ENCODE measurements at places on chromosomes 7 and 10.
A peak's percentile ranks its signal among the peaks of the same experiment; 100 is the strongest.

DNA sequence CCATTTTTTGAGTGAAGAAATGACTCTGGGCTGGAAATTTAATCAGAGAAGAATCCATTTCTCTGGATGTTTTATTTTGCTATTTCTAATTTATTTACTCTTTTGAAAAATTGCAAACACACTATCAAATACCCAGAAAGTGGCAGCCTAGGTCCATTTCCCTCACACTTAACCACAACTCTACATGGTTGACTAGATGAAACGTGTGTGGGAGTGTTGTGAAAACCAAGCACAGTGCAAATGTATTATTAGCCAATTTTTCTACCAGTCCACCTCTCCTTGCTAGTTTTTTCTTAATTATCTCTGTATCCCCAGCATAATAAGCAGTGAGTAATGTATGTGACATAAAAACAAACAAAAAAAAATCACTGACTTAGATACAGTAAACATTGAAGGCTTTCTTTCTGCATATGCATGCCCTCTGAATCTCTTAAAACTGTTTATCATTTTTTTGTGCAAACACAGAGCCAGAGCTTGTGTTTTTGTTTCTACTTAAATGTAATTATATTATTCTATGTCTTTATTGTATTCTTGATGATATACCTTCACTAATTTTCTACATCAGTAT, 30.9 kb downstream of the SCIN start:
- no peak for DNase-seq

DNA sequence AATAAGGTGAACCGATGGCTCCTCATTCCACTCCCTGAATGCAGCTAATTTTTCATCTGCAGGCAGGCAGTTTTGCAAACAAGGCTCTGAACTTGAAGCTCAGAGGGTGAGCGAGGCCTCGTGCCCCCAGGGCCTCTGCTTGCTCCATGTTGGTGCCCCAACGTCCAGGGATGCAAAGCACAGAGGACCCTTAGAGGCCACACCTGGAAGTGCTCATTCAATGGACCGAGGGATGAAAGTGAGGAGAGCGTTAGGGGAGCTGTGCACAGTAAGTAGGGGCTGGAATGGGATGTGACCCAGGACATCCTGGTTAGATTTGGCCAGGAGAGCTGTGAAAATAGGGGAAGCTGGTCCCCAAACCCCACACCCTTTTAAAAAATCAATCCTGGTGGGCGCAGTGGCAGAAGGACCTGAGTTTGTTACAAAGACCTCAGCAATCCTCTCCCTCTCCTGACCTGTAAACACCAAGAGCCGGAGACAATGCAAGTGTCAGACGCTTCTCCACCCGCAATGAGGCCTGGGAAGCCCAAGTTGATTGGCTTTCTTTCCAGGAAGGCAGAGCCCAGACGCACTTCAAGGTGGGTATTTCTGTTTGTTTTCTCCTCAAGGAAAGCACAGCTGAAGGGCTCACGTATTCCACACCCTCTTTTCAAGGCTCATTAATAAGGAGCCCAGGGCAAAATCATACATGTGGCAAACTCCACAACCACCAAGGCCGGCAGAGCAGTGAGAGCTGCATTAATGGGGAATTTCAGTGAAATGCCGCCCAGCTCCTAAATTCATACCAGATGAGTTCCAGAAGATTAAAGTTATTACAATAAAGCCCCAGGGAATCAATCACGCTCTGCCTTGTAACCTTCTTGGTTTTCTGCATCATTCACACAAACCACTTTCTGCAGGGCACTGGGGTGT, 14.1 kb upstream of the CXCL12 start:
- no peak for DNase-seq

GRCh38 chr10:79179164-79179956, 110.6 kb downstream of the ZMIZ1 start:
- DNase-seq, result no peak

- no peak for DNase-seq
These were observed 9.4 kb upstream of the NKX2-3 start for GRCh38 chr10:99523251-99523773.

DNA sequence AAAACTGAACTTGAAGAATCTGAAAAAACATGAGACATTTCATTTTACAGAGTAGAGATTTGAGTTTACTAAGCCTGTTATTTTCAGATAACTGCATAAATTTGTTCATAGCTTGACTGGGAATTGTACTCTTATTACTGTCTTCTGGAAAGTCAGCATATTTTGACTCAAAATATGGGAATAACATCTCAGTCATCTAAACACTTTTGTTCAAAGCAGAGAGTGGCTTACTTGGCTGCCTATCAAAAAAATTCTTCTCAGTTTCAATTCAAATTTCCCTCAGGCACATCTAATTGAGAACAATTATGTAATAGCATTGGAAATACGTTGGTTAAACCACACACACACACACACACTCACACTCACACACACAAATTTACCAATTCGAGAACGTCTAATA, 384.6 kb downstream of the ARL4A start:
- DNase-seq, result no peak

DNA sequence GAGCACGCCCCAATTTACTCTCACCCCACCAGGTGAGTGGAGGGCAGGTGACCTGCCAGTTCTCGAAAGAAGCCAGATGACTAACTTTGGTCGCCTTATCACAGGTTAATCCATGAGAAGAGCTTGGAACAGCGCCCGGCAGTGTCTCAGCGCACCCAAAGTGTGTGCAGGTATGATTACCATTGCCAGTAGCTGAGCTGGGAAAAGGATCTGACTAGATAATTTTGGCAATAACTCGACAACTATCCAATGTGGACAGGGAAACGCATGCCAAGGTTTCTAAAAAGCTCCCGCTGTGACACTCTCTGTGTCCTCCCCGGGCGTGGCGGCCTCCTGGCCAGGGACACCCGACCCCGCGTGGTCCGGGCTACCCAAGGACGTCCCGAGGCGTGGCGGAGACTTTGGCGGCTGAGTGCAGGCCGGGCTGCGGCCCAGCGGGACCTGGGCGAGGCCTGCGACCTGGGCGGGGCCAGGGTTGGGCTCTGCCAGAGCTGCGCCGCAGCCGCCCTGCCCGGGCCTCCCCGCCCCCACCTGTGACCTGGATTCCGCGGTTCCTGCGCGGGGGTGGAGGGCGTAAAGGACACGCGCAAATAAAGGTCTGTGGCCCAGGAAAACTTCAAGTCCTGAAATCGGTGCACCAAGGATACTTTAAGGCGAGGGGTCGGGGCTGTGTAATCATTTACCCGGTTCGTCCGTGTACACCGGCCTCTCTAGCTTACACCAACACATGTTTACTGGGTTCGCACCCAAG, 13.7 kb upstream of the WAPL start:
- DNase-seq, result no peak

DNA sequence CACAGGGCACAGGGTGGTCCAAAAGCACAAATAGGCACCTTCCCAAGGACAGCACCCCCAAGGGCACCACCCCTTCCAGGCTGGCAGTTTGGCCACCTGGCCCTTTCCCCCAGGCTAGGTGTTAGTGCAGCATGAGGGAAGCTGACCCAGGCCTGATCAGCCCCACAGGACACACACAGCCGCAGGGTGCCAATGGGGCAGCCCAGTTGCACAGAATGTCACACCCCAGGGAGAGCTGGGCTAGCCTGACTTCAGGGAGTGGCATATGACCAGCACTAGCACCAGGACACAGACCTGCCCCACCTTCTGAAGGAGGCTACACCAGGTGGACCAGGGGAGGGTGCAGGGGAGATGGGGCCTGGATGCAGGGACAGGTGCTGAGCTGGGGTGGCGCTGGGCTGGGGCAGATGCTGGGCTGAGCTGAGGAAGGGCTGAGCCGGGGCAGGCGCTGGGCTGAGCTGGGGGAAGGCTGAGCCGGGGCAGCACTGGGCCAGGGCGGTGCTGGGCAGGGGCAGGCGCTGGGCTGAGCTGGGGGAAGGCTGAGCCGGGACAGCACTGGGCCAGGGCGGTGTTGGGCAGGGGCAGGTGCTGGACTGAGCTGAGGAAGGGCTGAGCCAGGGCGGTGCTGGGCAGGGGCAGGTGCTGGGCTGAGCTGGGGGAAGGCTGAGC, 3.9 kb upstream of the ADAM8 start:
- no peak for DNase-seq

DNA sequence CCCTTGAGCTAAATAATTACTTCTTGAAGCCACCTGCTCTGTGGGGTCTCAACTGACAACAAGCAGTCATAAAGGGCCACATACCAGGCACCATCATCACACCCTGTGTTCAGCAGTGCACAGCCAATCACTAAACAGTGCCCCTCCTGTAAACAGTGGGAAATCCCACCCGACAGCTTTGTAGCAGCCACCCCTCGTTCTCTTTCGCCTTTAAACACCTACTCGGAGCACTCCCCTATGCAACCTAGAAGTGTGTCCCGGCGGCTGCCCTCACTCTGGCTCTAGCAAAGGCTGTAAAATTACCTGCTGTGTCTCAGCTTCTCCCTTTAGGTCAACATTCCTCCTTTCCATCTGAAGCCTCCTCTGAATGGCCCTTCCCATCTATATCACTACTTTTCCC, 111.9 kb downstream of the TCERG1L start:
- DNase-seq, result no peak

GRCh38 chr7:71479231-71479630, 347.3 kb downstream of the GALNT17 start:
- no peak for DNase-seq

DNA sequence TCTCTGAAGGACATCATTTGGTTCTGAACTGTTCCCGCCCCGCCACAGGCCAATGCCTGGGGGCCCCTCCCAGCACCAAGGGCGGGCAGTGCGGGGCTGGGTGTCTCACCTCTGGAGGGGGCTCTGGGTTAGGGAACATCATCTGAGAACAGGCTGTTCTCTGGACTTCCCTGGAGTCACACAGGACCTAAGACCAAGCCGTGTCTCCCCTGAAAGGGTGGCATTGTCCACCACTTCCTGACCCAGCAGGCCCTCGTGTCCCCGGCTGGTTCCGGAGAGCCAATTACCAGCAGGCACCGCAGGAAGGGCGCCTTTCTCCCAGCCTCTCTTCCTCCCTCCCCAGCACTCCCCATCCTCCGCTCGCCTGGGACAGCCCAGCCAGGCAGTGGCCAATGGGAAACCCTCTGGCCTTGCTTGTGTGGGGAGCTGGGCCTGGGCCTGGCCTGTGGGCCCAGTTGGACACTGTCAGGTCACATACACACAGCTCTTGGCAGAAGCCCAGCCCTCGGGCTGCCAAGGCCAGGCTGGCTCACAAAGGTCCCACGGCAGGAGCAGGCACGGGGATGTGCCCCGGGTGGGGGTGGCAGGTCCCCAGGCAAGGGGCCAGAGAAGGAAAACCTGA, 119.5 kb downstream of the SPDYE5 start:
- no peak for DNase-seq

DNA sequence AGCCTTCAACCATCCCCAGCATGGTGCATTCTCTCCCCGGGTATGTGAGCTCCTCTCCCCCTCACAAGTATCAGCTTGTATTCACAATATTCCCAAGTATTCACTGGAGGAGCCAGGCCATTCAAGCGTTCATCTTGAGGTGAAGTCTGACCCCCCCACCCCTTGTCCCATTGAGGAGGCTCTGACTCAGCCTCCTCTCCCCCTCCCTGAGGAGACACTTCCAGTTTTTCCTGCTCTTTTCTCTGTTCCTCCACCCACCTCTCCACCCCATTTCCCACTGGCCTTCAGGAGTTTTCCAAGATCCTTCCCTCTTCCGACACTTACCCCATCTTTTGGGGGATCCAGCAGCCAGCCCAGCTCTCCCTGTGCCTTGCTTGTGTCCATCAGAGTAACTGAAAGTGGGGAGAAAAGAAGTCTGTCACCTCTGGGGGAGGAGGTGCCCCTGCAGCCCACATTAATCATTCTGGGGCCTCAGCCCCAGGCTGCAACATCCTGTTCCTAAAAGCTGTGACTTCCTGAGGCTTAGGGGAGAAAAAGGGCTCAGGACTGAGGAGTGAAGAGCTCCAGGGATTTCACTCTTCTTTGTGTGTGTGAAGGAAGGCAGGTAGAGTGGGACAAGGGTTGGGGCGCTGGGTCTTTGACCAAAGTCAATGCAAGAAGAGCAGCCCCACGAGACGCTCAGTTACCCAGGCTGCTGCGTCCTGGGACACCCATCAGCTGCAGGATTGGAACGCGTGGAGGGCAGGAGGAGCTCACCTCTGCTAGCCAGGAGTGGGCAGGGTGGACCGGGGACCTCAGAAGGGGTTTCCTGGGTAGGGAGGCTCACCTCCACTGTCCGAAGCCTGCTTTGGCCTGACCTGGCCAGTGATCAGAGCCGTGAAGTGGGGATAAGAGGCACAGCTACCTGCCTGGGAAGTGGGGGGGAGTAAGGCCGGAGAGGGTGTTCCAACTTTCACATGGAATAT, 1.1 kb downstream of the EPHA1 start:
- no peak for DNase-seq

DNA sequence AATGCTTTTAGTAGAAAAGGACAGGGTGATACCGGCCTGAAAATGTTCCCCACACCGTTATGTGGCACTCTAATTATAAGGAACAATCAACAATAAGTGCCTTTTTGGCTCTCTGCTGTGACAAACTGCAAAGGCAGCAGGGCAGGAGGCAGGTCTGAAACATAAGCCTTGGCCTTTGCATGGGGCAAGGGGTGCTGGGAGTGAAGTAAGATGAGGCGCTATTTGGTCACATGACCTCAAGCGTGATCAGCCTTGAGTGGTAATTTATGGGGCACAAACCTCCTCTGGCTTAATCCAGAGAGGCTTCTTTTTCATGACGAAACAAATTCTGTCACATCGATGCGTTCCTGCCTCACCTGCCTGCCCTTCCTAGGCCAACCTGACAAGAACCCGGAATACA, 202.7 kb downstream of the TAX1BP1 start:
- DNase-seq, result no peak

- no peak for DNase-seq
These were observed 550.4 kb downstream of the TCERG1L start for GRCh38 chr10:130761032-130761575.

GRCh38 chr10:77989081-77989724, 40.1 kb downstream of the POLR3A start:
- no peak for DNase-seq

DNA sequence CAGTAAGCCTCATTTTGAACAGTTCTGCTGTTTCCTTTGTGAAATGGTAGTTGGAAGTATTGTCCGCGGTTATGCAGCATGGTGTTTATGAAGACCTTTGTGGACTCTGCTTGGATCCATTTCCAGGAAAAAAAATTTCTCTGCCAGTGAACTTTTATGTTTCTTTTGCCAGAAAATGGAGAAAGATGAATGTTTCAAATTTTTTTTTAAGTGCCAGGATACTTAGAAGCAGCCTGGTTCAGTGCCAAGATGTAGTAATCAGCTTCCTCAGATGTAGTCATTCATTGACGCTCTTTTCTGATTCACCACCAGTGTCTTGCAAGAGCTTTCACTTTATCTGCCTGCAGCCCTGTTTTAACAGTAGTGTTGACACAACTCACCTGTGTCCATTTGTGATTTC, 258.2 kb downstream of the SDK1 start:
- DNase-seq, result peak; percentile 24

- no peak for DNase-seq
These were observed 383.2 kb downstream of the DNAJB6 start for GRCh38 chr7:157719705-157720655.

GRCh38 chr7:71298378-71298777, 166.4 kb downstream of the GALNT17 start:
- no peak for DNase-seq

GRCh38 chr7:144057954-144058353, 9.2 kb downstream of the OR2A5 start:
- DNase-seq, result no peak
